ENCODE measurements at places on chromosomes 12 and 14.
A peak's percentile ranks its signal among the peaks of the same experiment; 100 is the strongest.

DNA sequence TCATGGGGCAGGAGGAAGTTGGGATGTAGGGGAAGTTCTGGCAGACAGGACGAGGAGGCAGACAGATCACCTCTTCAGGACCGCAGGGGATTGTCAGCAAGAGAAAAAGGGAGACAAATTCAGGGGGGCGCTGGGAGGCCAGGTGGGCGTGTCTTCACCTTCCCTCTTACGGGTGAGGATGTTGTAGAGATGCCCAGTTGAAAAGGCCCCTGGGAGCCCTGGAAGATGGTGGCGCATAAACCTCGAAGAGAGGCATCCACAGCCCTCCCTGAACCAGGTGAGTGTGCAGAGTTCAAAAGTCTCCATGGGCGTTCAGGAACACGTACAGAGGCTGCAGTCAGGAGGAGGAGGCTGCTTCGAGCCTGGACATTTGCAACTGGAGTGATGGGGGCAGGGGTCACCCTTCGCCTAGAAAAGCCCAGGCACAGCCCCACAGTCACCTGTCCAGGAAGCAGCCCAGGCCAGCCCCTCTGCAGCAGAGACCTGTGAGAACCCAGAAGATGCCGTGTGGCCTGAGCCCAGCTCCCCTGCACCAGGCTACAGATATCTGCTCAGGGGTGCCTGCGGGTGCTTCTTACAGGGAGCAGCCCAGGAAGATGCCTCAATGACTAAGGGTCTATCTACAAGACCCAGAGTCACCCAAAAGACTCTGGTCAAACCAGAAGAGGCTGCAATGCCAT lies 74.4 kb downstream of the PRIMA1 start:
- no peak for DNase-seq

GRCh38 chr14:21087294-21088091 lies 11.0 kb downstream of the ZNF219 start:
- DNase-seq: peak; percentile 68

DNA sequence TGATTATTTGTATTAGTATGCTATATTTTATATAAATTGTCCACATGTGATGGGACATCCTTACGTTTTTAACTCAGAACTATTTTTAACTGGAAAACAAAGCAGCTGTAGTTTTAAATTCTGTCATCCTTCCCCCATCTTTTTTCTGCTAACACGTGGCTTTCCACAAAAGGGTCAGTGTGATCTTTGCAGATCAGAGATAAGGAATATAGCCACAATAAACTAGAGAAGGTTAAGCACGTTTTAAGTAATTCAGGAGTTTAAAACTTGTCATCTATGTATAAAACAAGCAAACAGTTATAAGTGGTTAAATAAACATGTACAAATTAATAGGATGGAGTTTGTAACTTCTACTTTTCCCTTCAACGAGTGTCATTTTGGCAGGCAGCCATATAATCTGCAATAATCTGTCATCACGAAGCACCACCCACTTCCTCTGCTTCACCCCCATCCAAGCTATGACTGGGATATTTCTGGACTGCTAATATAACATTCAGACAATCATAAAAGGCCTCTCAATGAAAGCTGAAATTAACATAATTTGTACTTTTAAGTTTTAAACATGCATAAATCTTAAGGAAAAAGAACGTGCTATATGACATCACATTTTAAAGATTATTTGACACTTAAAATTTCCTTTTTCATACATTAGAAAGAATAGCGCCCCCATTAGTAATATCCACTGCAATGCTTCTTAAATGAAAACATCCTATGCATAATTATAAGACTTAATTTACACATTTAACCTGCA lies 15.3 kb downstream of the TAOK3 start:
- peak; percentile 74 for DNase-seq

- no peak for DNase-seq
These were observed 138.1 kb downstream of the KCNK10 start for GRCh38 chr14:88184956-88185355.

DNA sequence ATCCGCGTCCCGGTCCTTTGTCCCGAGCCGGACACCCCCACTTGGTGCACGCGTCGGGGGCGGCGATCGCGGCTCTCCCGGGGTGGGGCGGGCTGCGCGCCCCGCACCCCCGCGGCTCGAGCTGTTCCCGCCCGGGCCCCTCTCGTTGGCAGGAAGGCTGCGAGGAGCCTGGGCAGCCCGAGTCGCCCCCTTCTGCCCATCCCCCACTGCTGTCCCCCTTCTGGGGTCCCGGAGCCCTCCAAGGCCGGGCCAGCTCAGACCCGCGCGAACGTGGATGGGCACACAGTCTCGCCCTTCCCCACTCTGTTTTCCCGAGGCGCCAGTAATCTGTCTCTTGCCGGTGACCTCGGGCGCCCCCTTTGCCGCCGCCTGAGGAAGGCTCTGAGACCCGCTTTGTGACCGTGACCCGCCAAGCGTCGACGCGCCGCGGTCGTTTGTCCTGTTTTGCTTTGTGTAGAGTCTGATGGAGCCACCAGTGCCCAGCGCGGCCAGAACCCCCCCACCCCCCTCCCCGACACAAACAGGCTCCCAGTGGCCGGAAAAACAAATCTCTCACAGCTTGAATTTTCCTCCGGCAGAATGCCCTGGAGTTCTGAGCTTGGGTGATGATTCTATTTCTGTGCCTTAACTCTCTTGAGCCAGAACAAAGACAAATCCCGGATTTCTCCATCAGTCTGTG lies 610 bp downstream of the C14orf132 start:
- DNase-seq: no peak

DNA sequence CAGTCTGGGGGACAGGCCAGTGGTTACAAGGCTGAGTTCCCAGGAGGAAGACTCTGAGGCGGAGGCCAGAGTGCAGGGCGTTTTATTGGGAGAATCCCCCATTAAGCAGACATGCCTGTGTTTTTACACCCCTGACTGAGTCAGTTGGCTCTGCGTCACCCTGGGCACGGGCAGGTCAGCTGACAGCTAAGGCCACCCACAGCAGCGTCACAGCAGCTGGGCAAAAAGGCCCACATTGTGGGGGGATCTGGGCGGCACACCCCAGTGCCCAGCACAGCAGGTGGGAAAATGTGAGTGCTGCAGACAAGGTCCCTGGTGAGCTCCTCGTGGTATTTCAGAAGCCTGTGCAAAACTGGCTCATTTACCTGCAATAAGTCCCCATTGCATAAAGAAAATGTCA lies 184.7 kb downstream of the AACS start:
- DNase-seq: no peak

GRCh38 chr12:76272287-76272686 lies 75.9 kb downstream of the BBS10 start:
- DNase-seq: no peak

DNA sequence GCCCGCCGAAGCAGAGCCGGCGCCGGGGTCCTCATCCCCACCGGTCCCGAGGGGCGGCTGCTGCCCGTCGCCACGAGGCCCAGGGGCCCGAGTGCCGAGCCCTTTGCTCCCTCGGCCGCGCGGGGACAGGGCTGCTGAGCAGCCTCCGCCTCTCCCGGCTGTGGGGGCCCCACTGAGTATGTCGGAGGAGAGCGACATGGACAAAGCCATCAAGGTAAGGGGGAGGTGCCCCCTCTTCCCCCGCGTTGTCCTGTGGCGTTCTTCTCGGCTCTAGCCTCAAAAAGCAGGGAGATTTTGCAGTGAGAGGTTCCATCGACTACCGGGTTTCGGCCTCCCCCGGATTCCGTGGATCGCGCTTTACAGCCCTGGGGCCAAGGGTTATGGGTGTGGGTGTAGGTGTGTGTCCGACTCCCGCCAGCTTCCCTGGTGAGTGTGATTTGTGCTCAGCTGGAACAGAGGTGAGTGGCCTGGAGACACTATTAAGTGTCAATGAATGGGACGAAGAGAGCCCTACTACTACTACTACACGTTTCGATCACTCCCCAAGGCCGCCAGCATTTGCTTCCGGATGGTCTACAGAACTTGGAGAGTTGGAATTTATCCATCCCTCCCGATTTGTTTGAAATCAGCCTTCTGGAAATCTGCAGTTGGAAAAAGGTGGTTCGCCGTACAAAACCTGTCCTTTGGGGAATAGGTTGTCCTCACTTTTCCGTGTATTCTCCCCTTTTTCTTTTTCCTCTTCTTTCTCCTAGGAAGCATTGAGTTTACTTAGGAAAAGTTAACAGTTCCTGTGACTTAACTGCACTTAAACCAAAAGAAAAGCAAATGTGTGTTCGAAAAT lies 748 bp downstream of the MAPKAPK5 start:
- no peak for DNase-seq

GRCh38 chr14:96416292-96416691 lies 24.4 kb downstream of the AK7 start:
- no peak for DNase-seq

DNA sequence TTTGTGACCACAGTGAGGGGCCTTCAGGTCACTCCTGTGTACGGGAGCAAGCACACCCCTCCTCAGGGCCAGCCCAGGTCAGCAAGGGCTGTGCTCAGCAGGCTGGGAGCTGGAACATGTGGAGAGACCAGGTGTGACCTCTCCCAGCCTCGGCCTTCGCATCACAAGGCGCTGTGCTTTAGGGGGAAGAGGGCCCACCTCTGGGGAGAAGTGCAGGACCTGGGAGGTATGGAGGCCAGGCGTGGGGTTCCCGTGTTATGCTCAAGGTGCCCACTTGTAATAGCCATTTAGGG lies 194.6 kb upstream of the PRMT8 start:
- DNase-seq: no peak

DNA sequence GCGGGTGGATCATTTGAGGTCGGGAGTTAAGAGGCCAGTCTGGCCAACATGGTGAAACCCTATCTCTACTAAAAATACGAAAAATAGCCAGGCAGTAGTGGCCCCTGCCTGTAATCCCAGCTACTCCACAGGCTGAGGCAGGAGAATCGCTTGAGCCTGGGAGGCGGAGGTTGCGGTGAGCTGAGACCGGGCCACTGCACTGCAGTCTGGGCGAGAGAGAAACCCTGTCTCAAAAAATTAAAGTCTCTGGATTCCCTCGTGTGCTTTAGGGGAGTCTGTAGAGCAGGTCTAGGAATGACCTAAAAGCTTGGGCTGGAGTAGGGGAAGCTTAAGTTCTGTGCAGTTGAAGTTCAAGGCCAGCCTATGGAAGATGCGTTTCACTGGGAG lies 697 bp upstream of the TULP3 start:
- no peak for DNase-seq

DNA sequence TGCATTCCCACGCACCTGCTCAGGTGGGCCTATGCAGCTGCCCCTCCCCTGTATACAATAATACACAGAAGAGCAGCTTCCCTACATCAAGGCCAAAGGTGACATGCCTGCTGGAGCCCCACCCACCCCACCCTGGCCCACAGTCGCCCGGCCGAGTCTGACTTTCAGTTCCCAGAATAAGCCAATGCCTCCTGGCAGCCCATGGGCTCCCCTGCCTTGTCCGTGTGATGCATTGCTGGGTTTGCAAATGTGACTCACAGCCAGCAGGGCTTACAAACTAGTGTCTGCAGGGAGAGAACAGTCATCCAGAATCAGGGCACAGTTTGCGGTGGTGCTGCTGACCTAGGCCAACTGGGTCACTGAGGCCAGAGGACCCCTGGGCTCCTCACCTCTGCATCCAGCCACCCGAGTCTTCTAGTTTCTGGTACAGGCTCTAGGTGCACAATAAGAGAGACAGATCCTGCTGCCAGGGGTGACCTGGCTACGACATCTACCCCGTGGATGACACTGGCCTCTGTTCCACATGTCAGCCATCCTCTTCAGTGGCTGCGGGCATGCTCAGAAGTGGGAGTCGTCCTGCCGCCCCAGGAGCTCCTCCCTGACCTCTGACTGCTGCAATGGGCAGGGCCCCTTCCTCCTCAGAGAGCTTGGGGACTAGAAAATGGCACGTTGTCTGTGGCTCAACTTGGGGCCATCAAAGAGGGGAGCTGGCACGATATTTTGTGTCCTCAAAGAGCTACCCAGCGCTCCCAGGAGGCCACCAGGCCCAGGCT lies 84.5 kb downstream of the CHGA start:
- no peak for DNase-seq

GRCh38 chr12:64522807-64523206 lies 70.9 kb downstream of the TBK1 start:
- no peak for DNase-seq

DNA sequence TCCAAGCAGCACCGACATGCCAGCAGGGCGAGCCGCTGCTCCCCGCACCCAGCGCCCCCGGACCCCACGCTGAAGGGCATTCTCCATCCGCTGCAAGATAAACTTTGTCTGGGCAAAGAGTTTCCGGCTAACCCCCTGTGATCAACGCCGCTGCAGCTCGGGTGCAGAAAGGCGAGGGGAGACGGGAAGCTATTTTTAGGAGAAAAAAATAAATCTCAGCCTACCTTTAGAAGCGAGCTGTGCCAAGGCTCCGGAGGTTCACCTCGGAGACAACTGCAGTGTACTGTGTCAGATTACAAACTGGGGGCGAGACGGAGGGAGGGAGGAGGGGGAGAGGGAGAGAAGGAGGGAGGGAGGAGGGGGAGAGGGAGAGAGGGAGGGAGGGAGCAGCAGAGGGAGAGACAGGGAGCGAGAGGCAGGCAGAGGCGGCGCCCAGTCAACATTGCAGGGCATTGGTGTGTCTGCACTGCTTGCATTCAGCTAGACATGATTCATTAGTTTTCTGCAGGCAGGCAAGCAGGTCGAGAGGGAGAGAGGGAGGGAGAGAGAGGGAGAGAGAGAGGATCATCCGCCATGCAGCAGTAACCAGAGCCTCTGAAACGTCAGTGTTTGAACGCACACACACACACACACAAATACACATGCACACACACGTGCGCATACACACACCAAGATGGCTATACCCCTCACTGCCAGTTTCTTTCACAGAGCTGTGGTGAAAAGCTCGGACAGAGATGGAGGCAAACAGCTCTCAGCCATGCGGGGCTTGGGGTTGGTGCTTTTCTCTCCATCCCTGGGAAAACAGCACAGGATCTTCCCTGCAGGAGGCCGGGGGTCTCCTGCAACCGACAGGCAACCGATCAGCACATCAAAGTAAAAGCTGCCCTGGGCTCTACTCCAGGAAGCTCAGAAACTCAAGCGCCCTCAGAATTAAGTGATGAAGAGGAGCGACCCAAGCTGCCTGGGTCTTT lies at the start of gene RIMBP2:
Gene RIMBP2 (minus strand): TSS at position 302 of the 971 bp plus-strand sequence. CDS start 237,286 bp downstream, outside the sequence.
- peak; percentile 44 for DNase-seq

DNA sequence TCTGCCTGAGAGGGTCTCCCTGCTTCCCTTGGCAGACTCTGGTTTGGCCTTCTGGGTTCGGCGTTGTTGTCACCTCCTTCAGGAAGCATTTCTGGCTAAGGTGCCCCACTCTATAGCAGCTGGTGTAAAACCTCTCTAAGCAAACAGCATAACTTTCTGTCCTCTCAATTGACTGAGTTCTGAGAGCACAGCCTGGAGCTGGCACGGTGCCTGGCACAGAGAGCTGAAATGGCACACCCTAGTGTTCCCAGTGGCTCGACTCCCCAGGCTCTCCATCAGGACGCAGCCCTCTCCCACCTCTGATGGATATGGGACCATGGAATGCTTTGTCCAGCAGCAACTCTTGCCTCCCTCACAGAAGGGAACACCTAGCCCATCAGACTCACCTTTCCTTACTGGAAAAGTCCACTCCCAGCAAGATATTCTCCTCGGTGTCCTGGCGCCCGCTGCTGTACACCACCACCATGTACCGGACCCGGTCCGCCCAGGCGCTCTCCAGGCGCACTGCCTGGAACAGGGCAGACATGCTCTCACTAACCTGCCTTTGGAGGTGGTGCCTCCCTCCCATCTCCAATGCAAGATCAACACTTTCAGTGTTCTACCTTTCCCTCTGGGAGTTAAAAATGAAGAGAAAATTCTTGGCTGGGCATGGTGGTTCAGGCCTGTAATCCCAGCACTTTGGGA lies 40.6 kb downstream of the SSH1 start:
- DNase-seq: no peak

- DNase-seq: no peak
These were observed 2.6 kb upstream of the TRMT61A start for GRCh38 chr14:103526247-103526913.

All from DND-41 (cell line).